Coronary artery (tissue), 2 donors: ENCODE measurements at places on chromosomes 7 and 10.

GRCh38 chr7:114930107-114930661, 8.3 kb downstream of the MDFIC start:
- DNase-seq = no peak

DNA sequence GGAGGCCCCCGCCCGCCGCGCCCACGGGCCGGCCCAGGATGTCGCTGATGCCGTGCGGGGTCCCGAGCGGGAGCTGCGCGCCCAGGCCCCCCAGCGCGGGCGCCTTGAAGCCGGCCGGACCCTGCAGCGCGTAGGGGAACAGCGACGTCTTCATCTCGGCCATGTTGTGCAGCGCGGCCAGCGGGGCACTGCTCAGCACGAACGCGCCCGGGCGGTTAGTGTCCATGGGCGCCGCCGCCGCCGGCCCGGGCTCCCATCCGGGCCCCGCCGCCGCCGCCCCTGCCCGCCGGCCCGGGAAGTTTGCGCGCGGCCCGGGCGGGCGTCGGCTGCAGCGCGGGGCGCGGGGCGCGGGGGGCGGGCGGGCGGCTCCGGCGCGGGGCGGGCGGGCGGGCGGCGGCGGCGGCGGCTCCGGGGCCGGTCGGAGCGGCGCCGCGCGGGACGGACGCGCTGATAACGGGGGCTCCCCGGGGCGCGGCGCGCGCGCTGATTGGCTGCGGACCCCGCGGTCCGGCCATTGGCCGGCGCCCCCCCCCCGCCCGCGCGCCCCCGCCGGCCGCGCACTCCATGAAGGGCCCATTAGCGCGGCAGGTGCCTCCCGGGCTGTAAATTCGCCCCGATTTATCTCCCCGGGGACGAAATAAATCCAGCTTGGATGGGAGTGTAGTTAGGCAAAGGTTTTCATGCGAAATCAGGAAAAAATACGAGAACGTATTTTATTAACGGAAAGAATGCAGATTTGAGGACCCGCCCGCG, at the start of gene NKX6-2:
Gene NKX6-2 (minus strand): TSS at position 425 of the 753 bp plus-strand sequence. CDS start 199 bp downstream, at position 226.
- DNase-seq = no peak

DNA sequence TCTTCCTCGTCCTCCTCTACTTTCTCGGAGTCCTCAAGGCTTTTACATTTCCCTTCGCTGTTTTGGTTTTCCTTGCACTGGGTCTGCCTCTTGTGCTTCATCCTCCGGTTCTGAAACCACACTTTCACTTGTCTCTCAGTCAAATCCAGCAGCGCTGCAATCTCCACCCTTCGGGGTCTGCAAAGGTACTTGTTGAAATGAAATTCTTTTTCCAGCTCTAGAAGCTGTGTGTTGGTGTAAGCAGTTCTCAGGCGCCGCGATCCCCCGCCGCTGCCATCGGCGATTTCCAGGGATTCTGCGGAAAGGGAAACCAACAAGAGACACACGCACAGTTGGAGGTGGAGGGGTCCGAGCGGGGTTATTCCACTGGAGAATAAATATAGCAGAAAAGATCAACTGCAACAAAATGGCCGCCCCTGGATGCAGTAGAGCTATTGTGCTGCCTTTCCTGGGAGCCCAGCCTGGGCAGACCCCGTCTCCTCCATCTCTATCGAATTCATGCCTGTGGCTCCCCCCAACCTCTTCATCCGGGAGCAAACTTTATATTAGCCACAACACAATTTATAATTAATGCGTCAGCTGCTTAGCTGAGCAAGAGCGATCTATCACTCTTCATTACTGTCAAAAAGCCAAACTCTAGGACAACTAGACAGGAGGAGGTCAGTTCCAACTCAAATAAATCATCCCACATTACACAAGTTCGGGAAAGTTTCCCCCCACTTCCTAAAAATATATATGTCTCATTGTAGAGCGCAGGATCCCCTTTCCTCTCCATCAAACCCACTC, 1.1 kb downstream of the HOXA2 start:
- DNase-seq = no peak

- DNase-seq = no peak
These were observed 761.7 kb downstream of the DNAJB9 start for GRCh38 chr7:109331423-109331822.

GRCh38 chr10:68550747-68551411, 9.3 kb upstream of the TET1 start:
- DNase-seq = no peak

- DNase-seq = no peak
These were observed 6.9 kb upstream of the GNG11 start for GRCh38 chr7:93914581-93915066.

GRCh38 chr10:26508016-26508415, 69.9 kb downstream of the APBB1IP start:
- DNase-seq = no peak

DNA sequence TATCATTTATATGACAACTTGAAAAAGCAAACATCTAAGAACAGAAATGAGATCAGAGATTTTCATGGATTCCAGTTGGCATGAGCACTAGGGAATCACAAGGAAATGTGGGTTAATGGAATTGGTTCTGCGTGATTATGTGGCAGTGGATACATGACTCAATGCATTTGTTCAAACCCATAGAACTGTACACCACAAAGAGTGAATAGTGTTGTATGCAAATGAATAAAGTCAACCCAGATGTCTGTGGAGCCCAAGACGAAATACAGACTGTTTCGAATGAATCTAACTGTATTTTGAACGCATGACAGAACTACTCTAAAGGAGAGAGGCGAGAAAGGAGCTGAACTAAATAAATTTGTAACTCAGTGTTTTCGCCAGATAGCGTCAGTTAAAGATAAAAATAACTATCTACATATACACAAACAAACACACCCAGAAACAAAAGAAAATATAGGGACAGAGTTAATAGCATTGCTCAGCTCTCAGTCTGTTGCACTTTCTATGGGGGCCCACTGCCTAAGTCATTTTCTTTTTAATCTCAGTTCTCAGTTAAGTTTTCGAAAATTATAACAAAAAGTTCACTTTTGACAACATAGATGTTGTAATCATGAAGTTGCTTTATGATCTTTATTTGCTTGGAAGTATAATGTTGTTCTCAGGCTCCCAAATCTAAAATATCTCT, 636.7 kb upstream of the SEMA3D start:
- no peak for DNase-seq

DNA sequence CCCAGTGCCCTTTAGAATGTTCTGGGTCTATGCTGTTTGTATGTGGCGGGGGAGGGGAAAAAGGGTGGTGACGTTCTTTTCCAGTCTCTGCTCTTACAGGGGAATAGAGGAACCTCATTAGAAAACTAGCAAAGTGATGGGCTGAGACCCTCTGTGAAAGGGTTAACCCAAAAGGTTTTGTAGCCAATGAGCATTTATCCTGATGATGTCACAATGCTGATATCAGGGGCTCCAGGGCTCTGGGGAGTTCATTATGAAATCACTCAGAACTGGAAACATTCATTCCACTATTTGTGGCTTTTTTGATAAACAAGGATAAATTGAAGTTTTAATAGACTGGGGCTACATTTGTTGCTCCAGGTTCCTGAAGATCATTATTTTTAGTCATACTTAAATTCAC, 71.7 kb downstream of the ARID5B start:
- DNase-seq = no peak

- DNase-seq = no peak
These were observed 32.5 kb downstream of the TRUB1 start for GRCh38 chr10:114970515-114970914.

- DNase-seq = peak; percentile 75
These were observed 3.0 kb downstream of the AFAP1L2 start for GRCh38 chr10:114401195-114401791.

- DNase-seq = no peak
These were observed 235.1 kb downstream of the ARHGAP21 start for GRCh38 chr10:24488631-24489030.

- peak; percentile 95 for DNase-seq
These were observed 44.8 kb downstream of the MYOF start for GRCh38 chr10:93437086-93437945.

DNA sequence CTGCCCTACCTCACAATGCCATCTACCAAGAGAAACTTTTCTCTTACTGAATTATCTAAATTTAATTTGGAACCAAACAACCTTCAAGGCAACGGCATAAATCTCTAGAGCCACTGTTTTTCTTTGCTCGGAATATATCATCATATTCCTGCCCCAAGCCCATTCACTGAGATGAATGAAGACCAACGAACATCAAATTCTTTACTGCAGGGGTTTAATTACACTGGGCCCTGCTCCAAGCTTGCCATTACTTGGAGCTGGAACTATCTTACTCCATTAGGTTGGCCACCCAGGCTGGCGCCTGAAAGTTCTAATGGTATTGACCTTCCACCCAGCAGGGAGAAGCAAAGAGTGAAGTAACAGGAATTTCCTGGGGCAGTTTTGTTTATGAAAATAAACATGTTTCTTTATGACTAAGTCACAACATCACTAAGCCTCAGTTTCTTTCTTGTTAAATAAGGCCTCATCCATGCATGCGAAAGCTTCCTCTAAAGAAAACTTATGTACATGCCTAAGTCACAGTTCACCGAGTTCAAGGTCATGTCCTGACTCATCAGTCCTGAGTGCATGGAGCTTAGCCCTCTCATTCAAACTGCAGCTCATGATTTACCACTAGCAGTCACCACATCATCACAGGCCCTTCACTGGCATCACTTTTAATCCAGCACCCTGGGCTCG, 42.1 kb upstream of the ANAPC16 start:
- no peak for DNase-seq

DNA sequence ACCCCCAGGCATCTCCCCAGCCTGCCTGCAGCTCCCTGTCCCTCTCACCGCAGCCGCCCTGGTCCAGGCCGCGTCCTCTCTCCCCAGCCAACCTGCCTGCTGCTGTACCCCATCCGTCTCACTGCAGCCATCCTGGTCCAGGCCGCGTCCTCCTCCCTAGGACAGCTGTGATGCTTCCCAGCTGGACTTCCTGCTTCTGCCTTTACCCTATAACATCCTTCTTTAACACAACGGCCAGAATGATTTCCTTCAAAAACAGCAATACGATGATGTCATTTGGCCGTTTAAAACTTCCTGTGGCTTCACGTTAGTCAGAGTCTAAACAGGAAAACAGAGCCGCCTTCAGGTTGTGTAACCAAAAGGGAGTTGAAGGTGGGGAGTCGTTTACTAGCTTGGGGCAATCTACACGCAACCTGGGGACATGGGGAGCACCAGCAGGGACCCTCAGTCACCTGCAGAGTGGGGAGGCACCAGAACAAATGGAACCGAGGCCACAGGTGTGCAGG, 32.2 kb upstream of the ZFAND2A start:
- no peak for DNase-seq

- DNase-seq = no peak
These were observed 25.8 kb downstream of the STEAP1 start for GRCh38 chr7:90180011-90180585.

- DNase-seq = no peak
These were observed 337.1 kb downstream of the BMPER start for GRCh38 chr7:34242391-34242790.

DNA sequence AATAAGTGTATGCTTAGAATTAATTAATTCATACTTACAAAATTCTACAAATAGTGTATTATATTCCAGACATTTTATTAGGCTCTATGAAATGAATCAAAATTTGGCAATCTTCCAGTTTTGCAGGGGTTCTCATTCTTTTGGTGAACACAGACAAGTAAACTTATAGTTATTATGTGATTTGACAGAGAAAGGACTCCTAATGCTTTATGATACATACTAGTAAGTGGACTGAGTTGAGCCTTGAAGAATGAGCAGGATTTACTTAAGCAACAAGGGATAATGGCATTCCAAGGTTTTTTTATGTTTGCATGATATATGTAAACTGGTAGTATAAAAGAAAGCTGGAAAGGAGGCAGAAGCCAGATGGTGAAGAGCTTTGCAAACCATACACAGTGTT, 145.7 kb upstream of the FERD3L start:
- no peak for DNase-seq

DNA sequence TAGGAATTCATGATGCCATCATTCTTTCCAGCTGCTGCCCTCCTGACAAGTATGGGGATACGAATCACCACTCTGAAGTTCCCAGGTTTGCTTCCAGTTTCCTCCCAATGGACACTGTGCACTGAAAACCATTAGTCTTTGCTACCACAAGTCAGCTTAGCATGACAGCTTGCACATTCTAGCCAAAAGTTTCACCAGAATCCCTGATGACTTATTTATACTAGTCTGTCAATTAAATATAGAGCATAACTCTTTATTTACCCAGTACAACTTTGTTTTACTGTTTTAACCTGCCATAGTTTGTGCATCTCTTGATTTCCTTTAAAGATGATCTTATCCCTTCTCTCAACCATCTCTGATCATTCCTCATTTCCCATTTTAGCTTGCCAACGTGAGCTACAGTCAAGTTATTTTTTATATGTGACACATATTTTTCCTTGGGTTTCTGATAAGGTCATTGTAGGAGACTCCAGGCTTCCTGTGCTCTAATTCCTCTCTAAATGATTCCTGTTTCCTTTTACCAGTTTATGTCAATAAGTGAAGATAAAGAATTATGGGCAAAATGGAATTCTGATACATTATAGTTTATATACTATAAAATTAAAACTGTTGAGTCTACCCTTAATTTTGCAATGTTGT, 167.5 kb upstream of the MEOX2 start:
- no peak for DNase-seq
